ENCODE measurements at places on chromosomes 7 and 10.

- H3K4me3 ChIP-seq = no peak overlapping the region
- H3K27ac ChIP-seq = no peak overlapping the region
- DNase-seq = no peak
- no peaks in the 10 kb centered on the region for H3K36me3 ChIP-seq
- H3K4me1 ChIP-seq = peaks cover 8% of the 10 kb centered on the region
Measured at GRCh38 chr10:44312401-44312800, 72.5 kb downstream of the CXCL12 start.

DNA sequence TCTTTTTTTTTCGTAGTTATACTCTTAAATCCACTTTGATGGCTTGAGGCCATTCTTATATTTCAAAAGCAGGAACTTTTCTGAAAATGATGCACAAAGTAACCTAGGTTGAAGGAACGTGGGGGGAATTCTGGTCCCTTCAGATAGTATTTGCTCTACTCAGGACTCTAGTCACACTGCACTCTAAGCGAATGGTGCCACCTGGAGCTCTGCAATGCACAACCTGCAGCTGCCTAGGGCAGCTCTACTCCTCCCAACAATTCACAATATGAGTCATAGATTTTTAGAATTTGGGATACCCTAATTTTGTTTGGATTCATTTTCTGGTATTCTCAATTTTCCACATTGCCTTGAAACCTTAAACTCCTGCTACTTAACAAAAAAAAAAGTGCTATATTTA is 17.3 kb downstream of the SYPL1 start:
- peaks cover 26% of the 10 kb centered on the region for H3K36me3 ChIP-seq
- no peak for DNase-seq
- no peak overlapping the region for H3K27ac ChIP-seq
- H3K4me3 ChIP-seq = no peak overlapping the region

GRCh38 chr7:155543011-155543876 is 3.1 kb downstream of the CNPY1 start:
- no peak overlapping the region for H3K4me3 ChIP-seq
- no peaks in the 10 kb centered on the region for H3K36me3 ChIP-seq
- no peak for DNase-seq
- H3K27me3 ChIP-seq = no peaks in the 10 kb centered on the region
- H3K27ac ChIP-seq = no peak overlapping the region

DNA sequence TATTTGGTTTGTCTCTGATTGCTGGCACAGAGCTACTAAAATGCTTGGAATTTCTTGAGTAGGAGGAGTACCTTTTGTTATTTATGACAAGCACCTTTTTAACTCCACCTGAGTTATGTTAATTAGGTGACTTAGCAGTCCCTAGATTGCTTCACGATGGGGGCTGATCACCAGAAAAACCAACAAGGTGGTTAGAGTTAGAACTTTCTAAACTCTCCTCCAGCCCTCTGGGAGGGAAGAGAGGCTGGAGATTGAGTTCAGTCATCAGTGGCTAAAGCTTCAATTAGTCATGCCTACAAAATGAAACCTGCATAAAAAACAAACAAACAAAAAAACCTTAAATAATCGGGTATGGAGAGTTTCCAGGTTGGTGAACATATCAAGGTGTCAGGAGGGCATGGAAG is 23.6 kb upstream of the ING3 start:
- no peak overlapping the region for H3K27ac ChIP-seq
- H3K36me3 ChIP-seq = no peaks in the 10 kb centered on the region
- no peak overlapping the region for H3K4me3 ChIP-seq
- no peaks in the 10 kb centered on the region for H3K4me1 ChIP-seq
- DNase-seq = no peak
- H3K27me3 ChIP-seq = no peaks in the 10 kb centered on the region

GRCh38 chr7:37320848-37321468 is 127.7 kb downstream of the ELMO1 start:
- H3K27me3 ChIP-seq = peaks cover 30% of the 10 kb centered on the region
- no peak overlapping the region for H3K27ac ChIP-seq
- DNase-seq = no peak
- no peaks in the 10 kb centered on the region for H3K4me1 ChIP-seq
- no peak overlapping the region for H3K4me3 ChIP-seq

- H3K36me3 ChIP-seq = peaks cover 9% of the 10 kb centered on the region
- H3K4me3 ChIP-seq = no peak overlapping the region
- H3K4me1 ChIP-seq = no peaks in the 10 kb centered on the region
- no peaks in the 10 kb centered on the region for H3K27me3 ChIP-seq
- no peak overlapping the region for H3K27ac ChIP-seq
Measured at GRCh38 chr7:5661942-5662341, 119.5 kb downstream of the RNF216 start.

GRCh38 chr7:143387156-143387975 is 6.2 kb downstream of the ZYX start:
- H3K27me3 ChIP-seq = no peaks in the 10 kb centered on the region
- DNase-seq = no peak
- H3K4me1 ChIP-seq = peaks cover 8% of the 10 kb centered on the region
- H3K4me3 ChIP-seq = no peak overlapping the region
- peaks cover 14% of the 10 kb centered on the region for H3K36me3 ChIP-seq

DNA sequence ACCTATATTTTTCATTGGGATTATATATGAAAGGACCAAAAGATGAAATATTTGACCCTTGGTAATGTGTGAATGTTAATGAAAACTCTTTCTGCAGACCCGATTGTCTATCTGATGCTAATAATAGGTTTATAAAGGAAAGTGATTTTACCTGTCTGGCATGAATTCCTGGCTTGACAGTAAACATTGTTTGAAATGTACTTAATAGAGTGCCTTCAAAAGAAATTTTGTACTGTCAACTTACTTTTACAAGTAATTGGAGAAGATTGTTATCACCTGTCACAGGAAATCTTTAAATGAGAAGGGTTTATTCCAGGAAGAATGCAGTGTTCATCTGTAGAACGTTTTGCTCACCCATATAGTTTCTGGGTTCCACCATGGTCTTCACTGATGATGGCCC is 588.2 kb downstream of the INHBA start:
- DNase-seq = no peak
- no peaks in the 10 kb centered on the region for H3K27me3 ChIP-seq
- no peaks in the 10 kb centered on the region for H3K4me1 ChIP-seq
- no peak overlapping the region for H3K27ac ChIP-seq

DNA sequence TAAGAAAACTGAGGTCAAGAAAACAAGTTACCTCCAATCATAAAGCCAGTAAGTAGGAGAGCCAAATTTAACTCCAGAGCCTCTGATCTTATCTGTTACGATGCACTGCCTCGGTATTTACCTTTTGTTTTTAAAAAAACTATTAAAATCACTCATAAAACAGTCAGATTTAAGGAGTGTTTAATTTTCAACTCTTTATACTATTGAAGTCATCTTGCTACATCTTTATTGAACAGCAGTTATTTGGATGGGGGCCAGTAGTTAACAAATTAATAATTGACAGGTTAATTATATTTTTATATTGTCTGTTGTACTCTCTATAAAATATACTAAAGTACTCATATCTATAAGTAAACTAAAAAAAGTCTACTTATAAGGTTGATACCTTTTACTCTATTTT is 24.6 kb downstream of the ADIRF start:
- no peak for DNase-seq
- H3K27ac ChIP-seq = no peak overlapping the region
- H3K36me3 ChIP-seq = no peaks in the 10 kb centered on the region
- no peak overlapping the region for H3K4me3 ChIP-seq

GRCh38 chr7:48742079-48742798 is 182.1 kb upstream of the CDC14C start:
- no peak overlapping the region for H3K4me3 ChIP-seq
- H3K27ac ChIP-seq = no peak overlapping the region
- no peak for DNase-seq
- H3K36me3 ChIP-seq = no peaks in the 10 kb centered on the region

DNA sequence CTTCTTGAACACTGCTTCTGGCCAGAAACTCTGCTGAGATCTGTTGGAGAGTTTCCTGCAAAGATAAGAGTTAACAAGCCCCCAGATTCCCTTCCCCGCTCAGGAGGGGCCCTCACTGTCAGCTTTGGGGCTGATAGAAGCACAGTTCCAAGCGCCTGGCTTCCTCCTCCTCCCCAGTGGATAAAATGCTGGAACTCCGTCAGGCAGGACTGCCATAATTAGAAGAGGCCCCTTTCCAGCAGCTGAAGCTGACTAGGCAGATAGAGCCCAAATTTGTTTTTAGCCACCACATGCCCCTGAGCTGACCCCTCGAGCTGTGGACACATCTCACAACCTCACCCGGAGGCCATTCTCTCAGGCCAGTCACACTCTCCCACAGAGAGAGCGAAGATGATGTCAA is 89.4 kb downstream of the TBXAS1 start:
- H3K4me1 ChIP-seq = peaks cover 19% of the 10 kb centered on the region
- no peak overlapping the region for H3K27ac ChIP-seq
- no peaks in the 10 kb centered on the region for H3K27me3 ChIP-seq

DNA sequence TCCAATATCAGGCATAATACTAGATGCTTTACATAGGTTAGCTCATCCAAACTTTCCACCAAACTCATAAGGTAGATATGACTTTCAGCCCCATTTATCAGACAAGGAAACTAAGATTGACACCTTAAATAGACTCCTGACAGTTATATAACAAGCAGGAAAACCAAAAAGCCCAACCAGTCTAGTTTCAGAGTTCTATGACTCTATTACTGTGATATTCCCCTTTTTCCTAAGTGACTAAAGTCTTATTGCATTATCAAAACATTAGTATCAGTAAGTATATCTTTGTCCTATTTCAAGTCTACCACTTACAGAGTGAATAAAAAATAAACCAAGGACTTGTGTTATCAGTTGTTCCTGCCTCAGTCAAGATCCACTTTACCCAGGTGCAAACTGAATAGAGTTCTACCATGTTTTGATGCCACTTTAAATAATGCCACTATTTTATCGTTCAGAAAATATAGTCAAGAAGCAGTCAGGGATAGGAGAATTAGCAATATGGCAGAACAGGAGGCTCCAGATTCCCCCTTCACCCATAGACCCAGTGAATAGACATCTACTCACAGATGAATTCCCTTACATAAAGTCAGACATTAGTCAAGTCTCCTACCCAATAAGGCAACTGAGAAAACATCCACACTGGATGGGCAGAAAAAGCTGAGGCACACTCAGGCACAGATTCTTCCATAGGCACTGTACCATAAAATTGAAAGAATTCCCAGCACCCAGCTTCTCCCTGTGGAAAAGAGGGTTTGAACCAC is 74.1 kb downstream of the CRPPA start:
- peaks cover 23% of the 10 kb centered on the region for H3K4me1 ChIP-seq
- no peaks in the 10 kb centered on the region for H3K36me3 ChIP-seq
- no peaks in the 10 kb centered on the region for H3K27me3 ChIP-seq
- peak overlapping the region; percentile 12 for H3K27ac ChIP-seq

- H3K36me3 ChIP-seq = no peaks in the 10 kb centered on the region
- peak overlapping the region; percentile 55 for H3K4me3 ChIP-seq
- no peak overlapping the region for H3K27ac ChIP-seq
- no peak for DNase-seq
- H3K27me3 ChIP-seq = no peaks in the 10 kb centered on the region
Measured at GRCh38 chr7:140231771-140232491, 55.1 kb upstream of the KDM7A start.

All from HCT116 (cell line).